ENCODE measurements at places on chromosomes 5 and 9.

GRCh38 chr9:121962421-121962820, 130.7 kb downstream of the TTLL11 start:
- DNase-seq, result no peak

- DNase-seq, result peak; percentile 59
These were observed 13.1 kb downstream of the GPRIN1 start for GRCh38 chr5:176596689-176597416.

GRCh38 chr5:66859526-66859925, 263.3 kb downstream of the MAST4 start:
- peak; percentile 48 for DNase-seq

DNA sequence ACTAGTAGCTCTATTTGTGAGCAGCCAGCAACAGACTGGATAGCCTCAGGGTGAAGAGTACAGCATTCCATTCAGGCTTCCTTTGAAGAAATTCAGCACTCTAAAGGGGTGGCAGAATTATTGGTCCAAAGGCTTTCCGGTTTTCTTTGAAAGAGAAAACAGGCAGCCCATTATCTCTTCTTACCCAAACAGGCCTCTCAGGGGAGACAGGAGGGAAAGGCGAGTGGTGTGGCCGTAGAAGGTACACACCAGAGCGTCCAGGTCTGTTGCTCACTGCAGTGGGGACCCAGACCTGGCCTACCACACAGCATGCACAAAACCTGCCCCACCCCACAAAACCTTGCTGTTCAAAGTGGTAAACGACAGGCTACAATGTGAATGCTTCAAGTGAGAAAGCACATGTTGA, 83.3 kb downstream of the ZNF608 start:
- no peak for DNase-seq

Measured in suppressor macrophage treated with lipopolysaccharide for 4 hours (primary cell).